ENCODE measurements at places on chromosomes 7 and 10. TPM values are rescaled to one million over a fixed set of nuclear protein-coding genes. Genes with fewer than 3 reads are reported as not detected.
A peak's percentile ranks its signal among the peaks of the same experiment; 100 is the strongest.

Gene OR6V1
- not detected for total RNA-seq

Gene ACBD7
- total RNA-seq: not detected

Gene EIF5AL1
- total RNA-seq: 0.05 TPM

DNA sequence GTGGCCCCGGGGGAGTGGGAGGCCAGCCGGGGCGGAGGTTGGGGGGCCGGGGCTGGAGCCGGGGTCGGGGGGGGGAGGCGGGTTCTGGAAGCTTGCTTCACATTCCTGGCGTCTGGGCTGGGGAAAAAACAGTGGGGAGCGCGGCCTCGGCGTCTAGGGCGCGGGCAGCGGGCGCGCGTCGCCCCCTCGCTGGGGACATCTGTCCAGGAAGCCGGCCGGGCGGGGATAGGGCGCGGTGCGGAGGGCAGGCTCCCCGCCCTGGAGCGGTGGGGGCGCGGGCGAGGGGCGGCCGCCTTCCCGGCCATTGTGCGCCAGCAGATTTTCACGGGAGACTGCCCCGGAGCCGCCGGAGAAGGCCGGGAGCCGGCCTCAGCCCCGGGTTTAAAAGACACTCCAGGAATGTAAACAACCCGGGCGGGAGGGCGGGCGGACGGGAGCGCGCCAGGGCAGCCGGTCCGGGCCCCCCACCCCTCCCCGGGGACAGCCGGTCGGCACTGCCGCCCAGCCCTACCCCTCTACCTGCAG, 1.4 kb downstream of the ZMIZ1 start:
- peak; percentile 80 for DNase-seq

GRCh38 chr7:117808910-117809705, 64.1 kb downstream of the CTTNBP2 start:
- no peak for DNase-seq

- peak; percentile 33 for DNase-seq
Observed at GRCh38 chr7:74225400-74225799, 15.6 kb downstream of the LAT2 start.

GRCh38 chr7:55423277-55423711, 58.2 kb downstream of the LANCL2 start:
- DNase-seq: no peak

GRCh38 chr7:22325671-22326070, 31.3 kb downstream of the RAPGEF5 start:
- DNase-seq: no peak
